NK-92 treated with Interleukin-12 subunit alpha and Interleukin-12 subunit beta, amount 100 ng/mL, for 24 hours (cell line): ENCODE measurements at places on chromosomes 1 and 21.

- DNase-seq = no peak
Observed at GRCh38 chr1:63321785-63322113, 618 bp upstream of the FOXD3 start.

- no peak for DNase-seq
Observed at GRCh38 chr21:16454399-16454798, 724.6 kb downstream of the USP25 start.

DNA sequence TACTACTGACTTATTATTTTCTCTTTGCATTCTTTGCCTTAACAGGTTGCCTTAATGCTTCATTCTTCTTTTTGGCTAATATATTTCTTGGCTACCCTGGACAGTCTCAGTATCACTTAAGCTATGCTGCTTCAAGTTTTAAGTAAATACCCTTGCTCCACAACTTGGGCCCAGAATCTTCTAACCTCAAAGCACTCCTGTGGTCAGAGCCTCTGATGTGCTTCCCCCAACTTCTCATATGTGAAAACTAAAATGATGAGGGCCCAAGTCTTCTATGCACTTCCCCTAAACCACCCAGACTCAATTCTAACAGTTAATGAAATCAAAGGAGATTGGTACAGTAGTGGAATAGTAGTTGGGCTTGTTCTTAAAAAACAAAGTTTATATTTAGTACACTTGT lies 314.1 kb downstream of the PLPP3 start:
- DNase-seq = no peak

- no peak for DNase-seq
Observed at GRCh38 chr1:185401019-185401418, 84.0 kb upstream of the IVNS1ABP start.

DNA sequence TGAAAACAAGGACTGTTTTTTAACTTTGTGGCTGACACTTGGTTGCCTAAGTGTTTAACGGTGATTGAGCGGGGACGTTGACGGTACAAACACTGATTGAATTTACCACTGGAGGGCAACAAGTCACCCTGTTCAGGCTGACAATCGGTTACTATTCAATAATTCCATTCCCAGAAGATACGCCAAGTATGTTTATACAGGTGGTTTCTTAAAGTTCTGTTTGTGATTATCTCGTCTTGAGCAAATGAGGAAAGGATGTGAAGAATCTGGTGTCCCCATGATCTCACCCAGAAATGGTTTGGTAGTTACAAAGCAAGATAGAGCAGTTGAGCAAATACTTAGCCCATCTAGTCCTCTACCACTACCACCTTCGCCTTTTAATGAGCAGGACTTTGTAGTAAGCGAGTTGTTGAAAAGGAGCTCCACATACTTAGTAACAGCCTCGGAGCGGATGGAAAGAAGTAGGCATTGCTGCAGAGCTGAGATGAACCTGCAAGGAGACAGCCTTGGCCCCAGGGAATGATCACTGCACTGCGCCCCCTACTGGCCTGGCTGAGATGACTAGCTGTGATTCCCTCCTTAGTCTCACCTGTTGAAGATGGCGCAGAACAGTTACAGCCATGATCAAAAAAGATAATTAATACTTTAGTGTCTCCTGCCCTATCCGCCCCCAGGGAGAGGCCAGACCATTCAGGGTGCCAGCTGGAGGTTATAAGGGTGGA lies 36.3 kb downstream of the IFNAR1 start:
- peak; percentile 56 for DNase-seq

GRCh38 chr21:31145274-31145673 lies 107.0 kb upstream of the KRTAP19-8 start:
- DNase-seq = no peak

DNA sequence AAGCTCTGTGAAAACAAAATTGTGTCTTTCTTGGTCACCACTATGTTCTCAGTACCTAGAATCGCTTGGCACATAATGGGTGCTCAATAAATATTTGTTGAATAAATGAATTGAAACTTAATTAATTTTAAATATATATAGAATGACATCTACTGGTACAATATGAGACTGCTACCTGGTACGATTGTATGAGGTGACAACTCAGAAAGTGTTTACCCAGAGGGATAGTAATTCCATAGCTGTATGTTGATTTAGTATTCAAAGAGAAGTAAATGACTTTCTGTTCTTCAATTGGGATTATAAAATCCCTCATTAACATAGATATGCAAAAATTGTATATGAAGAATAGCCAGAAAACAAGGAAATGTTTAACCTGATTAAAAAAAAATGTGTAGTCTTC lies 128.7 kb downstream of the RPS6KC1 start:
- no peak for DNase-seq

DNA sequence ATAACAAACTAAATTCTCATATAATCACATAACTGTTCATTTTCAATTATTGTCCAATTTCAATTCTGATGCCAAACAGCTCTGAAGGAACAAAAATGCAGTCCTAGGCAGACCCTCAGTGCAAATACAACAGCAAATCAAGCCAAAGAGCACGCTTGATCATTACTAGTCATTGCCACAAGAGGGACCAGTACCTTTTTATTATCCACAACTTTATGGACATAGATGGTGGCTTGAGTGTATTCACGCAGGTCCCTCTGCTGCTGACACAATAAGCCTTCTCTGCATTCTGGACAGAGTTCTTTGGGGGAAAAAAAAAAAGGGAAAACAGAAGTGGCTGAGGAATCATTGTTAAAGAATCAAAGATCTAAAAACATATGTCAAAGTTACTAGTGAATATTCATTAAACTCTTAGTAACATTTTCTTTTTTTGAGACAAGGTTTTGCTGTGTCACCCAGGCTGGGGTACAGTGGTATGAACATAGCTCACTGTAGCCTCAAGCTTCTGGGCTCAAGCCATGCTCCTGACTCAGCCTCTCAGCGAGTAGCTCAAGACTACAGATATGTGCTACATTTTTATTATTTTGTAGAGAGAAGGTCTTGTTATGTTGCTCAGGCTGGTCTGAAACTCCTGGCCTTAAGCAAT lies 34.3 kb upstream of the RAP1GAP start:
- DNase-seq = no peak

- DNase-seq = peak; percentile 63
Observed at GRCh38 chr1:224183591-224184312, 712 bp downstream of the DEGS1 start.

- DNase-seq = no peak
Observed at GRCh38 chr21:39923476-39923875, 56.2 kb downstream of the PCP4 start.

GRCh38 chr1:165075725-165076370 lies 280.7 kb downstream of the LMX1A start:
- DNase-seq = no peak

DNA sequence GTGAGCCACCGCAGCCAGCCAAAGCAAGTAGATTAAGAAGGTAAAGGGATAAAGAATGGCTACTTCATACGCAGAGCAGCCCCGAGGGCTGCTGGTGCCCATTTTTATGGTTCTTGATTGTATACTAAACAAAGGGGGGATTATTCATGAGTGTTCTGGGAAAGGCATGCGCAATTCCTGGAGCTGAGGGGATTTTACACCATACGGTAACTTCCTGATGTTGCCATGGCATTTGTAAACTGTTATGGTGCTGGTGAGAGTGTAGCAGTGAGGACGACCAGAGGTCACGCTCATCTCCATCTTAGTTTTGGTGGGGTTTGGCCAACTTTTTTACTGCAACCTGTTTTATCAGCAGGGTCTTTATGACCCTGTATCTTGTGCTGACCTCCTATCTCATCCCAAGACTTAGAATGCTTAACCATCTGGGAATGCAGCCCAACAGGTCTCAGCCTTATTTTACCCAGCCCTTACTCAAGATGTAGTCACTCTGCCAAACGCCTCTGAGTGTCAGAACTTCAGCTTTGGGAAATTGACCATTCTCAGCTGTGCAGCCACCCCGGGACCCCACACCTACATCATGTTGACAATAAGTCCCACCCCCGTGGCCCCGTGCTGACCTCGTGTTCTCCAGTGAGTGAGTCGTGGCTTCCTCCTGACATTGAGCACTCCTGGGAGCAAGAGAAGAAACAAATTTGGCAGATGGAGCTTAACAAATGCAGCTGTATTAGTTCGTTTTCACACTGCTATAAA lies 149.4 kb upstream of the COL6A1 start:
- DNase-seq = no peak

GRCh38 chr1:18893120-18893519 lies 9.2 kb downstream of the ALDH4A1 start:
- no peak for DNase-seq

GRCh38 chr1:222546548-222547259 lies 1.2 kb downstream of the HHIPL2 start:
- no peak for DNase-seq

DNA sequence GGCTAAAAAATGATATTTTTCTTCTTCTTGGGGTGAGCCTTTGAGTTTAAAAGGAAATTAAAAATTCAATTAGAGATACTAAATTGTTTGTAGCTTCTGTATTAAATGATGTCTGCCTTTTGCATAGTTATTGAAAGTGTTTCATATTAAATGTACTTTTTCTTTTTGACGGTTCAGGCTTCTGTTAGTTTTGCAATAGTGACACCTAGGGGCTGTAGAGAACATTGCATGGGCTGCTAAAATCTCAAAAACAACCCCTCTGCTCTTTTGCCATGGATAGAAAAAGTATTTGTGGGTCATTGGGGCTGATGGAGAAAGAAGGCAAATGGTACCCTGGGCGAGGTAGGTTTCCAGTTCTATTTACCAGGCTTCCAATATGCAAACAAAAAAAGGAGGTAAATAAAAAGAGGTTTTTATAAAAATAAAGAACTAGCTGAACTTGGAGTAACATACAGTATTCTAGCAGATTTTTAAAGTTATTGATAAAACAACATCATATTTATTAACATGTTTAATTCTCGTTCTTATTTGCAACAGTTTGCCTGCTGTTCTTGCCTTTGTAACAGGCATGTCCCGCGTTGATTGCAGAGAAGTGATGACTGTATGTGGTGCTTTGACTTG lies 115.4 kb upstream of the HOOK1 start:
- DNase-seq = no peak

- no peak for DNase-seq
Observed at GRCh38 chr1:26710811-26711210, 15.0 kb downstream of the ARID1A start.

- no peak for DNase-seq
Observed at GRCh38 chr1:116794804-116795481, 40.7 kb downstream of the CD2 start.

DNA sequence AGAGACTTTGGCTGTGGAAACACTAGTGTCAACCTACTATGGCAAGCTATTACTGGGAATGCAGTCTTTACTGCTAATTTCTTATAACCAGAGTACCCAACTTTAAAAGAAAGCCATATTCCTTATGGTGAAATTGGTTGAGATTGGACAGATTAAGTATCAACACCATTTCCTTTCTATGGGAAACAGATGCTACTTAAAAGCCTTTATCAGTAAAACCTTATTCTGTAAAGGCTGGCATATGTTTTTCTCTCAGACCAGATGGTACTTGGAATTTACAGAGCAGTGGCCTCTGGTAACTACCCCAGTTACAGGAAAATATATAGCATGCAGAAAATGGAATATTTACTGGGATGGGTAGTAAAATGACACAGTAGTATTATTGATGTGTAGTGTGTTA lies 18.8 kb downstream of the IFI44 start:
- DNase-seq = no peak

DNA sequence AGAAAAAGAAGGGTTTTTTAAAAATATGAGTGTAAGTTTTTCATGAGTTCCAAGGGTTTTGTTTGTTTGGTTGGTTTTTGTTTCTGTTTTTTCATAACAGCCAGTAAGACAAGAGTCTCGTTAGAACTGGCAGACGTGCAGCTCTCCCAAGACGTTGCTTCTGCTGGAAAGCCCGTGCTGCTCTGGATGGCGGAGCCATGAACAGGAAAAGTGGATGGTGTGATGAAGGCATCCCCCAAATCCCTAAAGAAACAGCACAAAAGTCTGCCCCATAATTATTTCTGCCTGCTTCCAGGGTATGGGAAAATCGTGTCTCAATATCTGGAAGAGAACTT lies 157.9 kb upstream of the BACE2 start:
- DNase-seq = no peak

- no peak for DNase-seq
Observed at GRCh38 chr1:164773102-164773501, 214.1 kb downstream of the PBX1 start.

- DNase-seq = no peak
Observed at GRCh38 chr1:111776391-111776790, 20.7 kb downstream of the DDX20 start.

GRCh38 chr1:155241841-155242264 lies 13.4 kb downstream of the ENTREP3 start:
- no peak for DNase-seq

GRCh38 chr1:181255270-181255929 lies 166.9 kb downstream of the IER5 start:
- DNase-seq = no peak

- no peak for DNase-seq
Observed at GRCh38 chr1:111990026-111990877, 784 bp upstream of the KCND3 start.

DNA sequence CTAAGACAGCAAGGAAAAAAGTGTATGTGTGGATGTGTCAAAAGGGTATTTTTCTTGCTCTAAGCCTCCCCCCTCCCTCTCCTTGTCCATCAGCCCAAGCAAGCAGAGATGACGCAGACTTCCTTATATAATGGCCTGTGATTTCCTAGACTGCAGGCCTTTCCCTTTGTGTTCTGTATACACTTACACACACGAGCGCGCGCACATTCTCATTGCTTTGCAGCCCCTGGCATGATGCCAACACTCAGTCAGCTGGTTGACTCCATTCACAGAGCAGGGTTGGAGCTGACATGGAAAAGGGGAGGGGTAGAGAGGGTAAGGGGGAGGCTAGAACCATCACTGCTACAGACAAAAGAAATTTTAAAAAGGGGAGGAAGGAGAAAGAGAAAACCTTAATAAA lies 41.8 kb downstream of the GATAD2B start:
- DNase-seq = no peak

DNA sequence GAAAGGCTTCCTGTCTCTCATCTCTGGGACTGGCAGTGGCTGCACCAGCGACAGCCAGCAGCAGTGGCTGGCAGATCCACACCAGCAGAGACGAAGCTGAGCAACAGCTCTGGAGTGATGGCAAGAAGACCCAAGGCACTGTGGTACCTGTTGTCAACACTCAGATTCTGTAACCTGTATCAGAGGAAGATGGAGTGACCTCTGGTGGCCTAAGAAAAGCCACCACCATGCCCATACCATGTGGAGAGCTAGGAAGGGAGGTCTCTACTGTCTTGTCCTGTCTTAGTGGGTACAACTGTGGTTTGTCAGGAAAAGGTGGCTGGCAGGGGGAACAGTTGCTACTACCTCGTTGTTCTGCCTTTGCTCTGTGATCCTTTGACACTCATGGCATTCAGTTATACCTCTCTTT lies 22.5 kb upstream of the RHBDL2 start:
- DNase-seq = no peak

- DNase-seq = no peak
Observed at GRCh38 chr1:104699433-104699832, 949.7 kb downstream of the AMY1C start.

DNA sequence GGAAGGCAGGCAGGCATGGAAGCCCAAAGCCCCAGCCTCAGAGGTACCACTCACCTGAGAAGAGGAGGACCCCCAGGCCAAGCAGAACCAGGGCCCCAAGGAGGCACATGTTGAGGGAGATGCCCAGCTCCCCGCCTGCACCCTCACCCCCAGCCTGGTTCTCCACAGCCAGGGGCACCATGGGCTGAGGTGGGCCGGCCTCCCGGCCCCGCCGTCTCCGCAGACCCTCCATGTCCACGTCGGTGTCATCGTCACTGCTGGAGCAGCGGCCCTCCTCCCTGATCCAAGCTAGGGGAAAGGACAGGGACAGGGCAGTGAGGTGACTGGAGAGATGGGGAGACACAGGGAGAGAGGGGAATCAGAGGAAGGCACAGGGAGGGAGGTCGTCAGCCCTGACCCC lies 7.8 kb downstream of the PBXIP1 start:
- no peak for DNase-seq
